ENCODE measurements at places on chromosomes 2 and 18. TPM values are rescaled to one million over a fixed set of nuclear protein-coding genes. Genes with fewer than 3 reads are reported as not detected.

The RUFY4 gene
- not detected for total RNA-seq

The SH3BP4 gene
- 42.6 TPM for total RNA-seq

The DSG2 gene
- total RNA-seq, result 117 TPM

The ANKRD30BL gene
- not detected for total RNA-seq

- no peak for DNase-seq
These were observed 278.4 kb downstream of the NDUFA10 start for GRCh38 chr2:239746559-239747246.

DNA sequence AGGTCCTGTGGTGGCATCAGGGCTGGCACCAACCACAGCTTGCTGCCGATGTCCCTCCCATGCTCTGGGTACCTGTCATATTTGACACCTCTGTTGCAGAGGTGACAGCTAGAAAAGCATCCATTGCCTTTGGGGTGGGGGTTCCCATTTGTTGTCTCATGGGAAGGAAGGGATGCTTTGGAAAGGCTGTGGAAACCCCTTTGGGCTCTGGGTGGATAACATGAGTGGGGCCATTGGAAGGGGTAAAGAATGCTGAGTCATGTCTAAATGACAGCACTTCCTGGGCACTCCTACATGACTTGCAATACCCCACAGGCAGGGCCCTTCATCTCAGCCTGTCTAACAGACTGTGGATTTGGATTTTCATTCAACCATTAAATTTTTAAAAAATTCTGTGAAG is 27.8 kb downstream of the CTIF start:
- DNase-seq, result no peak

DNA sequence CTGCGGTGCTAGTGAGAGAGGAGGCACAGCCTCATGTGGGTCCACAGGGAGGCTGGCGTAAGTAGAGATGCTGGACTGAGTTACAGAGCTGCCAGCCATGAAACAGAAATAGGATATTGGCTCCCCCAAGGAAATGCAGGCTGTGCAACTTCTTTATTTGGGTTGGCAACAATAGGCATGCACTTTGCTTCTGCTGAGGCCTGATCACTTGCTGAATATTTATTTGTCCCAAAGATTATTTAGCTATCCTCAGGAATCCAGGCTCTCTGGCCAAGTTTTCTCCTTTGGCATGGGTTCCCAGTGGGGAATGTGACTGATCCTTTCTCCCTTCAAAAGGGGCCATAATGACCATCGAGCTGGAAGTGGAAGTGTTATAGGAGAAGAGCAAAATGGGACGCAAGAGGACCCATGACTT is 60.0 kb downstream of the MAPK4 start:
- DNase-seq, result no peak

- no peak for DNase-seq
These were observed 26.2 kb downstream of the FZD5 start for GRCh38 chr2:207743514-207743913.

DNA sequence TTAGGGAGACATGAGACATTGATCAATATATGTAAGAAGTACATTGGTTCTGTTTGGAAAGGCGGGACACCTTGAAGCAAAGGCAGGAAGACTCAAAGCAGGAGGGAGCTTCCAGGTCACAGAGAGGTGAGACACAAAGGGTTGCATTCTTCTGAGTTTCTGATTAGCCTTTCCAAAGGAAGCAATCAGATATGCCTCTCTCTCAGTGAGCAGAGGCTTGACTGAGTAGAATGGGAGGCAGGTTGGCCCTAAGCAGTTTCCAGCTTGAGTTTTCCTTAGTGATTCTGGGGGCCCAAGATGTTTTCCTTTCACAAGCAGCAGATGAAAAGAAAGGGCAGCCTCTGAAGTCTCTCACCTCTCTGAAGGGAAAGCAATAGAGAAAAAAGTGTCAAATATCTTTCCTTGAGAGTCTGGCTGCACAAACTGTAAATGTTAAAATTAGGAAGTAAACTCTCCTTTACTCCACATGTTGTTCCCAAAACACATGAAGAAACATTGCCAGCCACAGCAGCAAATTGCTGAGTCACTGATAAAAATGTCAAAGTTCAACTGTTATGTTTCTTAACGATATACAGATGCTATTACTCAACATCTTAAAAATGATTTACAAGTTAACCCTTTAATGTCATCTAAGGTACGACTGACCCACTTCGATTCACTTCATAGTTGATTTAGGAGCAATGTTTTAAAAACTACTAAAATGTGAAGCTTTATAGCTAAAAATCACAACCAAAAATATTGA is 40.3 kb downstream of the CYB5A start:
- DNase-seq, result no peak

DNA sequence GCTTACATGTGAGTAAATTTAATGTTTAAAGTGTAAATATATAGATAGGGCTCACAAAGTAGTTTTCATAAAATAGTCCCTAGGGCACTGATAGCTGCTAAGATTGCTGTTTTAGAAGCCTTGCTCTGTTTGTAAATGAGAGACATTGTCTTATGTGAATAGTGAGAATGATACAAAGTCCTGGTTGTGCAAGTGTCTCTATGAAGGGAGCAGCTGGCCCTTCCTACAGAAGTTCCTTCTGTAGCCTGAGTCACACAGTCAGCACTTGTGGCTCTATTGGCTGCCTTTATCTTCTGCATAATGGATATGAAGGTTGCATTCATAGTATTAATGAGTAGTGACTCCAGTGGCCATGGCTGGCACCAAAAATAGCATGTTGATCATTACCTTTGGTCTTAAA is 279.7 kb downstream of the OSR1 start:
- no peak for DNase-seq

DNA sequence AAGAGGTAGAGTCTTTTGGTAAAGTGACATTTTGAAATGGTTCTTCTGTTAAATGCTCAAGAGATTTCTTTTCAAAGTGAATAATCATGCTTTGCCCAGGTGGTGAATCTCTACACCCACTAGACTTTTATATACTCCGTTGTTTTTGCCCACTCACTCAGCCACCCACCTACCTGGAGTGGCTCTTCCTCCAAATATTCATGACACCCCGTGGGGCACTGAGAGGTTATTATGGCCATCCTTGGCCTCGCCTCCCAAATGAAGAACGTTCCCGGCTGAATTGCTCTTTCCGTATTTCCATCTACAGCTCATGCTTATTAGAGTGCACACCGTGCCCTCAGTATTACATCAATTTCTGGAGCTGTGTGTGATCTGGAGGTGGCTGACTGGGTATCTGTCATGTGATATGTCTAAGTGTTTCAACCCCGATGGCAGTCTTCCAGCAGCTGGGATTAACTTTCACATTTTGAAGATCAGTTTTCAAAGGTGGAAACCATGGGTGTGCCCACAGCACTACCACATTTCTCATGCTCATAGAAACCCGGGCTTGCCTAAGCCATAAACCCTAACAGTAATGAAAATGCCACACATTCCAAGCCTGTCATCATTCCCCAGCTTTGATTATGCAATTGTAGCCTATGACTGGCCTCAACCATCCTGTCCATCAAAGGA is 406.6 kb upstream of the MMADHC start:
- no peak for DNase-seq

DNA sequence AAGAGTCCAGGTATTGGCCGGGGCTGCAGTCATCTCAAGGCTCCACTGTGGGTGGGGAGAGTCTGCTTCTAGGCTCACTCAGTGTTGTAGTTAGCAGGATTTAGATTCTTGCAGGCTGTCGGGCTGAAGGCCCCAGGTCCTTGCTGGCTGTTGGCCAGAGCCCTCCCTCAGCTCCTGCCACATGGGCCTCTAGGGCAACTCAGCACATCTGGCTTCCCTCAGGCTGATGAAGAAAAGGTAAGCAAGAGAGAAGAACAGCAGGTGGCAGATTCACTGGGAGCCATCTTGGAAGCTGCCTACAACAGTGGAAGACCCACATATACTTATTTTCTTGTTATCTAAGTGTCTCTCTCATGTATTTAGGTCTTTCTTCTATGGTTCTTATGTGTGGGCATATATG is 4.3 kb downstream of the MRPS9 start:
- DNase-seq, result no peak

DNA sequence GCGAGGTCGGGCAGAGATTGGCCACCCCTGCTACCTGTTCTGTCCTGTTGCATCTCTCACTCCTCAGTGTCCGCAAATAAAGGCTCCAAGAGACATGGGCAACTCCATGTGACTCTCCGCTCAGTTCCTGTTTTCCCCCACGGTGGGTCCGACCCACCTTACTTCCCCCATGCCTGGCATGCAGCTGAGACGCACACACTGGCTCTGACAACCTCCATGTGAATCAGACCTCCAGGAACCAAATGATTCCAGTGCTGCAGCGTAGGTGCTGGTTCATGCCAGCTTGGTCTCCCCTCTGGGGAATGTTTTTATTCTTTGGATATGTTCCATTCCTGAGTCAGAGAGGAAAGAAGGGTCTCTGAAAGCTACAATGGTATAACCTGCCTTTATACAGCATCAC is 221.5 kb downstream of the SH3RF3 start:
- no peak for DNase-seq

DNA sequence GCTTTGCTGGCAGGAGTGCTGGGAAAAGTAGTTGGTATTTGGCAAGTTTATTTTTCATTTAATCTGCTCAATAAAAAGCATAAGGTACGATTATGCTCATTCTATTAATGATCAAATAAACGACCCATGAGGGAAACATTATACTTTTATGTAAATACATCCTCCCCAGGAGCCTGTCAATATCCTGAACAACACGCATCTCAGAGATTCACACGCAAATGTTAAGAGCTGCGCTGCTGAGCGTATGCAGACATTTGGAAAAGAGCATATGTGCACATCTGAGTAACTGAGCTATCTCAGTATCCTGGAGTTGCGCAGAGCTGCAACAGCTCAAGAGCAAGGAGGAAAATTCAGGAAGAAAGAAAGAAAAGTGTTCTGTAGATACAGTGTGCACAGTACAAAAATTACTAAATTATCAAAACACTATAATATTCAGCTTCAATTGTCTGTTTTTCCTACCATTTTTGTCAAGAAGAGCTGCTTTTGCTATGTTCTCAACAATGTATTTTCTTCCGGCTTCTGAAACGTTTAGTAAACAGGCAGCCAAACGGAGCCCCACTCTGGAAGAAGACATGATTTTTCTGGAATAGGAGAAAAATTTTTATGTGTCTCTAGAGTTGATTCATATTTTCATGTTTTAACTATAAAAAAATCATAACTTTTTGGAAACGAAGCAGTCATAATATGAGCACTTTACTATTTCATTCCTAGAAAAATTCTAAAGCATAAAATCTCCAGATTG is 2.4 kb downstream of the FTCDNL1 start:
- no peak for DNase-seq

- DNase-seq, result no peak
These were observed 34.1 kb upstream of the UBE2F start for GRCh38 chr2:237932731-237933131.

- DNase-seq, result no peak
These were observed 120.7 kb downstream of the NCK2 start for GRCh38 chr2:105865222-105865913.

- DNase-seq, result no peak
These were observed 12.8 kb downstream of the EIF2AK2 start for GRCh38 chr2:37143974-37144373.

DNA sequence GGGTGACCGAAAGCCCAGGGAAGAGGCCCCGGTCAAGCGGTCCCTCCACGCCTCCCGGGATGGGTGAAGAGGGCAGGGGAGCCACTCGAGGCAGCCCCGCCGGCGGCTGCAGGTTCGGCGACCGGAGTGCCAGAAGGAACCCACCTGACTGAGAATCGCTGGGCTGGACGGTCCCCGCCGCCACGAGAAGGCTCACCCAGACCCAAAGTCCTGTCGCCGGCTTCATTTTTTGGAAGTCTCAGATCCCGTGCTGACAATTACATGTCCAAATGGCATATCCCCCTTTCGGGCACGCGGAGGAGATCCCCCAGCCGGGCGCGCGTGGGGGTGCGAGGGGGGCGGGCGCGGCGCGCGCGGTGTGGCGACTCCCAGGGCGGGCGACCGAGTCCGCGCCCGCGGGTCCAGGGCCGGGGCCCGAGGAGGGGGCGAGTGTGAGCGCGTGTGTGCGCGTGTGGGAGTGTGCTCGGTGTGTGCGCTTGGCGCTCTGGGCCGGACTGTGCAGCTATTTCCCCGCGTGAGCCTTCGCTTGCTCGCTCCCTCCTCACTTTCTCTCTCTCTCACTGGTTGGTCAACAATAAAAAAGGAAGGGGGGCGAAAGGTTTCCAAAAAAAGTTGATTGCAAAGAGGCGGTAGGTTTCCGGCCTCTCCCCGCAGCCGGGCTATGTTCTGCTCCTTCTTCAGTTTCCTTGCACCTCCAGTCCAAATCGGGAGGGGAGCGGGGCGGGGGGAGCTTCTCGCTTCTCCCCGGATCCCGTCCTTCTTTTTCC is at the start of gene ERBB4:
TSS of gene ERBB4 (minus strand) at position 498 of the 767 bp plus-strand sequence. CDS start at position 226, 272 bp downstream.
- DNase-seq, result no peak

GRCh38 chr2:177302552-177302951 is 38.0 kb upstream of the NFE2L2 start:
- no peak for DNase-seq

DNA sequence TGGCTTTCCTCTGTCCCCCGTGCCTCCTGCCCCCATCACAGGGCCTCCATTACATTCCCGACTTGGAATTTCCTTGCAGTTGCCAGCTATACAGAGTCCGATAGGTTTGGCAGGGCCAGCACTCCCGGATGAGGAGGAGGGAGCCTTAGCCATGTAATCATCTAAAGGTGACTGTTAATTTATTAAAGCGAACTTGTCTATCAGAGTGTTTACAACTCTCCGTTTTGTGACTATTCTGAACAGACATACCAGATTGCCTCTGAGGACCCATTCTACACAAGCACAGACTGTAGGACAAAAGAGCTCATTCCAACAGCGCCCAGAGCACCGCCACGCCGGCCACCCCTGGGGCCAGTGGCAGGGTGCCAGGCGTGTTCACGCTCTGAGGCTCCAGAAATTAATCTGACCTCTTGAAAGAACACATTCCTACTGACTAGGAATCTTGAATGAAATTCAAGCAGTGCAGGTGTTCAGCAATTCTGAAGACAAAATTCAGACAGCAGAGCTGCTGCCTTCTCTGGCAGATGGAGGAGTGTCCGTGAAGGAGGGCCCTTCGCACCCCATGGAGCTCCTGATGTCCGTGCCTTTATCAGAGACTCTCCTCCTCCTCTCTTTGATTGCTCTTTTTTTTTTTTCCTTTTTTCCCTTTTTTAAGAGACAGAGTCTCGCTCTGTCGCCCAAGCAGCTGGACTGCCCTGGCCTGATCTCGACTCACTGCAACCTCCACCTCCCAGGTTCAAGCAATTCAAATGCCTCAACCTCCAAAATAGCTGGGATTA is 58.1 kb upstream of the RALBP1 start:
- no peak for DNase-seq

DNA sequence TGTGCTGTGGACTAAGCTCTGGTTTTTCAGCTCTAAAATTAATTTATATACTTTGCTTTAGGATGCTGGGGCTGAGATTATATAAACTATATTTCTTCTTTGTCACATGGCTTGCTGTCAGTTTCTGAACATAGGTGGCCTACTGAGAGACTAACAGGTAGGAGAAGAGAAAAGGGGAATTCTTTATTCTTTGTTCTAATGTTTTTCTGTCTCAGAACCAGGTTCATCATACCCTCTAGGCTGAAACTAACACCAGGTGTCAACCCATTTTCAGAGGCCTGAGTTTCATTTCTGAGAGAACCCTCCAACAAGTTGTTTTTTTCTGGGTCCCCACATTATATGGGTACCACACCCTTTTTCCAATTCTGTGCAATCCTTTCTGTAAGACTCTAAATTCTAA is 843.6 kb downstream of the TRIB2 start:
- DNase-seq, result no peak
